Esophagus mucosa (tissue), 1 donor: ENCODE measurements at places on chromosomes 12 and 14. TPM values are rescaled to one million over a fixed set of nuclear protein-coding genes. Genes with fewer than 3 reads are reported as not detected.
A peak's percentile ranks its signal among the peaks of the same experiment; 100 is the strongest.

- no peak for ATAC-seq
These were observed 7.3 kb upstream of the MYO1A start for GRCh38 chr12:57057067-57057751.

- no peak for ATAC-seq
These were observed 9.5 kb upstream of the TINF2 start for GRCh38 chr14:24251880-24252288.

TGM1 gene
- total RNA-seq = 1,652 TPM

CACNA2D4 gene
- total RNA-seq = 1.1 TPM

SOAT2 gene
- total RNA-seq = not detected

C12orf54 gene
- total RNA-seq = 8.5 TPM

- no peak for ATAC-seq
These were observed 41.8 kb downstream of the RBM19 start for GRCh38 chr12:113924341-113924740.

GRCh38 chr14:102363182-102363943, 622 bp downstream of the TECPR2 start:
- ATAC-seq = peak; percentile 30
